A549 (cell line): ENCODE measurements at places on chromosomes 3 and 15. TPM values are rescaled to one million over a fixed set of nuclear protein-coding genes. Genes with fewer than 3 reads are reported as not detected.

CACNA2D3 gene
- 0.03 to 0.12 TPM (median 0.05 TPM) in 3 replicates for polyA plus RNA-seq

CFAP20DC gene
- 2.2 to 2.5 TPM (median 2.5 TPM) in 3 replicates for polyA plus RNA-seq

DNA sequence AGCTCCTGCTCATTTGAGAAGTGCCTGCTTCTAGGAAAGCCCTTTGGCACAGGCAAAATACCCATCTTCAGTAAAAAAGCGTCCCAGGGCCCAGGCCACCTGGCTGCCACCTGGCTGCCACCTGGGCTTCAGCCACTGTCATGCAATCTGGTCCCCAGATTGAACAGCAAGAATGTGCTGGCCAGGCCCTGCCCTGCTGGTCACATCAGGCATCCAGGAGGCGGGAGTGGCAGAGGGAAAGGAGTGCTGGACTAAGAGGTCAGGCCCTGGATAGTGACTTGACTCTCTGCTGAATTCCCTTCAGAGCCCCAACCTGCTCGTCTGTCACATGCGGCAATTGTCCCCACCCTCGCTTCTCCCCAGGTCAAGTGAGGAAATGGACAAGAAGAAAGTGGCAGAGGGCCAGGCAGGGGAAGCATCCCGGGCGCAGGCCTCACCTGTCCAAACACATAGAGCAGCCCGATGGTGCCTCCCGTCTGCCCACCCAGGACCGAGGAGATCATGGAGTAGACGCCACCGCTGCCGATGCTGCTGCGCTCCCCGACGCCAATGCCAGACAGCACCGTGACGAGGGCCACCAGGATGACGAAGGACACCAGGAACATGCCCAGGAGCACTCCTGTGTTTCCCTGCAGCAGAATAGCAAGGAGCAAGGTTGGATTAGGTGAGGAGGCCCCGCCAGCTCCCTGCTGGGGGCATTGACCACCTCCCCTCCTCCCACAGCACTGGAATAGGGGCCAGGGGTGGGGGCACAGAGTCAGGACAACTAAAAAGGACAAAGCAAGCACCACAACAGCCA, 25.5 kb downstream of the SLC12A8 start:
- DNase-seq, result no peak

- no peak for DNase-seq
Measured at GRCh38 chr3:197890693-197891092, 59.3 kb upstream of the RPL35A start.

DNA sequence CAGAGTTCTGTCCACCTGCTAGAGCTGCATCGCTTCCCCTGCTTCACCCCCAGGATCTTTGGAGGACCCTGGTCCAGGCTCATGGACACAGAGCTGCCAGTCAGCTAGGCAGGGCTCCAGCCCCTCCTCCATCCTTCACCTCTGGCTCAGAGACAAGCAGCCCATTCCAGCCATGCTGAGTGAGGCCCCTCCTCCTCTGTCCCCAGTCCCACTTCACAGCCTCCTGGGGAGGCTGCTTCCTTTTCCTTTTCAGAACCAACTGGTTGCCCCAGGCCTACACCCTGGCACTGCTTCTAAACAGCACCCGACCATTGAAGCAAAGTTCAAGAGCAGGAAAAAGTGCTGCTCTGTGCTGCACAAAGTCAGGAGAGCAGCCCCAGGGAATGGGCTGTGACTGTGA, 22.2 kb downstream of the IQSEC1 start:
- DNase-seq, result no peak

DNA sequence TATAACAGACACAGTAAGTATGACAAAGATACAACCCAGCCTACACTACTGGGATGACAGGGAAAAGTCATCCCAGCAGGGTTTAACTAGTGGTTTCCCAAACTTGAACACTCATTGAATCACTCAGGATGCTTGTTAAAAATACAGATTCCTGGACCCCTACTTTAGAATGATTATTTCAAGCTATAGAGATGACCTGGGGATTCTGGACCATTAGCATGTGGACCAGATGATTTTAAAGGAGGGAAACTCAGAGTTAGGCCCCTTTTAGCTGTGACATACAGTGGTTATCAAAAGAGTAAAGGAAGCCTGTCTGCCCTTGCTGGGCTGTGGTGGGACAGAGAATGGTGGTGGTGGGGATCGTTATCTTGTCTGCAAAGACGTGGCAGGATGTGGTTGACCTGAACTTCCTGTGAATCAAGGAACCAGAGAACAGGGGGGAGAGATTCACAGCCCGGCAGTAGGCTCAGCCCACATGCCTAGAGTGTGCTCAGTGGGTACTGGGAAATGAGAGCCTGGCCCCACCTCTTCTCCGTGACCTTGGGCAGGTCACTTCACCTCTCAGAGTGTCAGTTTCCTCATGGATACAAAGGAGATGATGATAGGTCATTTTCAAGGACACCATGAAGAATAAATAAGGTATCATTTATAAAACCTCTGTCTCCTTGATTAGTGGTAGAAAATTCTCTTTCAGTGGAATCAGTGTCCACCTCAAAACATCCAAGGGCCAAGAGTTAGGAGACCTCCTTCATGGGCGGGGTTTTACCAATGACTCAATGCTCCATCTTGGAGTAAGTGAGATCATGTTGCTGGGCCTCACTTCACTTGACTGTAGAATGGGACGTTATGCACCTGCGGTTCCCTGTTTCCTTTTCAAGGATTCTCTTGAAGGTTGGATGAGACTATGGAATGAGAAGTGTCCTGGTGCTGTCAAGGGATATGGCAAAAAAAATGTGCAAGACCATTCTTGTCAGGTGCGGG, 306.5 kb downstream of the RPLP1 start:
- DNase-seq, result no peak

GRCh38 chr15:100186366-100186765, 155.4 kb downstream of the ADAMTS17 start:
- DNase-seq, result no peak

KCNAB1 gene
- not detected in 3 replicates for polyA plus RNA-seq

GOLGA8R gene
- 0.49 to 0.56 TPM (median 0.50 TPM) in 3 replicates for polyA plus RNA-seq

- no peak for DNase-seq
Measured at GRCh38 chr3:192915304-192915703, 2.4 kb downstream of the MB21D2 start.

GRCh38 chr15:90413411-90414379, 25.7 kb downstream of the IQGAP1 start:
- DNase-seq, result peak; percentile 55

TMEM40 gene
- 0.07 to 0.42 TPM (median 0.18 TPM) in 3 replicates for polyA plus RNA-seq

DNA sequence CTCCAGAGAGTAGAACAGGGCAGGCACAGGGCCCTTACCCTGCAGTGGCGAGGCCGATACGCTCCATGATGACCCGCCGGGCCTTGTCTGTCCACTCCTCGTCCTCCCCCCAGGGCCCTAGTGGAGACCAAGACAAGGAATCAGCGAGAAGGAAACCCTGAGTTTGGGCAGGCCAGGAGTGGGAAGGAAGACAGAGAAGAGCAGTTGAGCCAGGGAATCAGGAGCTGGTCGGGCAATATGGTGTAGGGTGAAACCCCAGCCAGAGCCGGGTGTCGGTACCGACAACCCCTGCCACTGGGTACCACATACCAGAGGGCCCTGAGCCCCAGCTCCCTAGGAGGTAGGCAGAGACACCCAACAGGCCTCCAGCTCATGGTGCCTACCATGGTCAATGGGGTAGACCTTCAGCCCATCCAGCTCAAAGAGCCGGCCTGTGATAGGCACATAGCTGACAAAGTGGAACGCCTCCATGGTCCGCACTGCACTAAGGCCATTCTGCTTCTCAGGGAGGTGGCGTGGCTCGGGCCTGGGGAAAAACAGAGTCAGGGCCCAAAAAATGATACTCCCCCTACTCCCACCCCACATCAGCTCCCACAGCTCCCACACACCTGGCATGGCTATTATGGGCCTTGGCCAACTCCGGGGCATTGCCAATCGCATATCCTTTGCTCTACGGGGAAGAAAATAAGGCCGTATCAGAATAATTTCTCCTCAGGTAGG, 38.0 kb downstream of the SEMA3G start:
- DNase-seq, result no peak

- no peak for DNase-seq
Measured at GRCh38 chr15:60017538-60018520, 13.7 kb downstream of the FOXB1 start.

GPR62 gene
- polyA plus RNA-seq, result 0.05 TPM in 1 of 3 replicates, not detected in the others

IL12A gene
- polyA plus RNA-seq, result 0.76 to 1.3 TPM (median 0.98 TPM) in 3 replicates

PDZRN3 gene
- not detected in 3 replicates for polyA plus RNA-seq

DNA sequence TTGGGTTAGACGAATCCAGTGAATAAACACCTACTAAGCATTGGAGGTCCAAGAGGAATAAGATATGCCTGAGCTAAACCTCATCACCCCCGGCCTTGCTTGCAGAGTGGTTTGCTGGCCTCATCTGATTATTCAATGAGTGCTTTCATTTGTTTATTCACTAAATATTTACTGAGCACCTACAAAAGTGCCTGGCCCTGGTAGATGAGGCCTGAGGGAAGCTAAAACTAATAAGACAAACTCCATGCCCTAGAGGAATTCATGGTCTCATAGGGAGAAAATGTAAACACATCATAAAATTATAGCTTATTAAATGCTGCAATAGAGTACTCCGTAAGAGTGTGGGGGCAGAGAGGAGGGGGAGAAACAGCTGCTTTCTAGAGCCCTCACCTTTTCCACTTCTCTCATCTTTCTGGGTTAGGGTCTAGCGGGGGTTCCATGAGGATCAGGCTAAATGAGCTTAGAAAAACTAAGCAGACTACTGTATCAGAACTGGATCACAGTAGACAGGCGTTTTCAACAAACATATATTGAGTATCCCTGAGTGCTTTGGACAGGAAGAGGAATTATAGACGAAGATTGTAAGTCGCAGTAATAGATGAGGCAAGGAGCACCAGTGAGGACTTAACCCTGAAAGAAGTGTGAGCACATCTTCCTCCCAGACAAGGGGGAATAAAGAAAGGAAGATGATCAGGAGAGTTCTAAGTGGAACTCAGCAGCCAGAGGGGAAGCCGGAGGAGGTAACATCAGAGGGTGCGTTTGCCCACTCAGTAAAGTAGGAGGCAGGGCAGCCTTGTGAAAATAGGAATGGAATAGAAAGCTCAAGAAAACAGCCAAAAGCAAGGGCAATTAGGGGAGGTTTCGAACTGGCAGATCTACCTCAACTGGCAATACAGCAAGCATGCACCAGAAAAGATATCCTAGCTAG, 31.5 kb upstream of the LAMP3 start:
- no peak for DNase-seq

DNA sequence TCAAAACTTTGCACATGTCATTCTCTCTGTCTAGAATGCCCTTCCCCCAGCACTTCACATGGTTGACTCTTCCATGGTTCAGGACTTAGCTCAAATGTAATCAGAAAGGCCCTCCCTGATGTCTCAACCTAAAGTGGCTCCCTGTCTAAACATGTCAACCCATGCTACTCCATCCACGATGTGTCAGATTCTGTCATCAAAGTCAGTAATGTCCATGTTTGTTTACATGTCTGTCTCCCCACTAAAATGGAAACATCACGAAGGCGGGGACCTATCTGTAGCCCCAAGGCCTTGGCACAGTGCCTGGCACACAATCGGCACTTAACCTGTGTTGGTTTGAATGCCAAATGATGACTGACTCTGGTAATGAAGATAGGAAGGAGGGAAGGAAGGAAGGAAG, 20.8 kb upstream of the SNTN start:
- no peak for DNase-seq

DNA sequence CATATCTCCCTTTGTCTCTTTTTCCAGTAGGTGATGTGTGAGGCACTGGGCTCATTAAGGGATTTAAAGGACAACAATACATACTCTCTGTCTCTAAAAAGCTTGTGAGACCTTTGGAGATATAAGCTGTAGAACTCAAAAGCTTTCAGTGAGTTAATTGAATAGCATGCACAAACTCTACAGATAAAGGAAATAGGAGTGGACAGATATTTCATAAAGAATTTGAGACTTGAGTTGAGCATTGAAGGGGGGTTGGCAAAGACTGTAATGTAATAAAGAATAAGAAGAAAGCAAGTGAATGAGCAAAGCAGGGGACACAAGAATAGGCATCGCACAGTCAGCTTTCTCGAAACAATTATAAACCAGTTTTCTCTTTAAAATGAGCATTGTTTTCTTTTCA, 583.4 kb upstream of the DPPA4 start:
- no peak for DNase-seq

GRCh38 chr3:124434176-124434575, 296.1 kb upstream of the UMPS start:
- DNase-seq, result no peak
